ENCODE measurements at places on chromosomes 7 and 10. TPM values are rescaled to one million over a fixed set of nuclear protein-coding genes. Genes with fewer than 3 reads are reported as not detected.

- peak; percentile 83 for DNase-seq
These were observed 117.8 kb upstream of the MYO3A start for GRCh38 chr10:25815999-25816768.

DNA sequence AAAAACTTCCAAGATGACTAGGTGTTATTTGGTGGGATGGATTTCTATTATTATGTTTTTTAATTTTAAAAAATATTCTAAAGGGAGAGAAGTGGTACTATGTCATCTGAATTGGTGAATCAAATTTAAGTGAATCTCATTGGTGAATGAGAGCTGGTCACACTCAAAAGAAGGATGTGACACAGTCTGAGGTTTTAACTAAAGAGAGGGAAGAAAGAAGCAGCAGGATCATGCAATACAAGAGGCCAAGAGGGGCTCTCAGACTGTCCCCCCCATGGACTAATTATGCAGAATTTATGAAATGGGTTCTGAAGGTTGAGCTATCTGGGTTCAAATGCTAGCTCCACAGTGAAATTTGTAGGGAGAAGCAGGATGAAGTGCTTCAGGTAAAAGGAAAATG lies 16.2 kb downstream of the MACC1 start:
- no peak for DNase-seq

The SUMF2 gene
- total RNA-seq: 130 TPM

The ATXN7L1 gene
- 7.6 TPM for total RNA-seq

GRCh38 chr7:105805447-105806019 lies 70.9 kb downstream of the ATXN7L1 start:
- DNase-seq: no peak

DNA sequence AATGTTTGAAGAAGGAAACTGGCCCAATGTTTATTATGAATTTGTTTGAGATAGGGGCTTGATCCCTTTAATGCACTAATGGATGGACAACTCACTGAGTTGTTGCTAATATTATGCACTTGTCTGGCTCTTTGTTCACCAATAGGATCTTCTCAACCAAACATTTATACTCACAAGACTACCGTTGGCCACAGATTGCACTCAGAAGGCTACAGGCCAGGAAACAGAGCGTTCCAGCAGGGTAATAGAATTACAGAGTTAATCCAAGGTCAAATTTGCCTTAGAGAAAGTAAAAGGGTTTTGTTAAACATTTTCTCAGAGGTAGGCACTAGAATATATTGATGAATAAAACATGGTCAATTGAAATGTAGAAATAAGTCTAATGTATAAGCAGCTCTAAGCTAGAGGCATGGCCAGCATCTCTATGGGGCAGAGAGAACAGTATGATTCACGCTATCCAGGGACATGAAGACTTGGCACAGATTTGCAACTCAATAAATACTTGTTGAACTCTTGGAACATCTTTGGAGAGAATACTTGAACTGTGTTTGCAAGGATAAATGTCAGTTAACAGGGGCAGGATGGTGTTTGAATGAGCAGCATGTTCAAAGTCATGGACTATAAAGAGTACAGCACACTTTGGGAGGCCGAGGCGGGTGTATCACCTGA lies 606.9 kb downstream of the SORCS3 start:
- DNase-seq: peak; percentile 84

The TUBAL3 gene
- total RNA-seq: 1.7 TPM

- no peak for DNase-seq
These were observed 1172.9 kb upstream of the AUTS2 start for GRCh38 chr7:68425377-68425776.

- no peak for DNase-seq
These were observed 32.3 kb downstream of the CAV1 start for GRCh38 chr7:116557066-116557585.

The TMEM225B gene
- 0.55 TPM for total RNA-seq

DNA sequence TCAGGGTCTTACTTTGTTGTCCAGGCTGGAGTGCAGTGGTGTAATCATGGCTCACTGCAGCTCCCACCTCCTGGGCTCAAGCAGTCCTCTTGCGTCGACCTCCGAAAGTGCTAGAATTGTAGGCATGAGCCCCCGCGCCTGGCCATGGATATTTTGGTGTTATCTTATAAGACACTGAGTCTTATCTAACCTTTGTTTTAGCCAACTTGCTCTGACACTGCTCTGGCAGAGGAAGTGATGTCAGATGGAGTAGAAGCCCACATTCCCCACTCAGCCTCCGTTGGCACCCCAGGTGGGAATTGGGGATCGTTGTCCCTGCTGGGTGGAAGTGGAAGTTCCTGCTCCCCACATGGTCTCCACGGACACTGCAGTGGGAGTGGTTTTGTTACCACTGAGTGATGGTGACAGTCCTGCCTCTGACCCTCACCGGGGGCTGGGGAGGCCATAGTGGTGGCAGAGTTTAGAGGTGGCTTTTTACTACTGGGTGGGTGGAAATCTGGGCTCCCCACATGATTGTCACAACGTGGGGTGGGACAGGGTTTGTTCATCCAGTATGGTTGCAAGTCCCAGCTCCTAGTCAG lies 98.9 kb downstream of the ANKRD61 start:
- no peak for DNase-seq

DNA sequence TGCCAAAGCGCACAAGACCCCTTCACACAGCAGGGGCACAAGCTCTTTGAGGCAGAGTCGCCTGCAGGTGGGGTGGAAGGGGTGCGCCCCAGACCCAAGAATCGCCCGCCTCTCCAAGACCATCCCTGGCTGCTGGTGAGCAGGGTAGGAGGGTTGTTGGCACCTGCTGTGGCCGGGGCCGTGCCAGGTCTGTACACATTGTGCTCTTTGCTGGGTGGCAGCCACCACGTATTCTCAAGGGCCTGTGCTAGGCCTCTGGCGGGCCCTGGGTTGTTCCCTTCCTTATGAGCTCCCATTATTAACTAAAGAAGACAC lies 84.4 kb downstream of the LHPP start:
- no peak for DNase-seq

The GPC2 gene
- total RNA-seq: 1.6 TPM

DNA sequence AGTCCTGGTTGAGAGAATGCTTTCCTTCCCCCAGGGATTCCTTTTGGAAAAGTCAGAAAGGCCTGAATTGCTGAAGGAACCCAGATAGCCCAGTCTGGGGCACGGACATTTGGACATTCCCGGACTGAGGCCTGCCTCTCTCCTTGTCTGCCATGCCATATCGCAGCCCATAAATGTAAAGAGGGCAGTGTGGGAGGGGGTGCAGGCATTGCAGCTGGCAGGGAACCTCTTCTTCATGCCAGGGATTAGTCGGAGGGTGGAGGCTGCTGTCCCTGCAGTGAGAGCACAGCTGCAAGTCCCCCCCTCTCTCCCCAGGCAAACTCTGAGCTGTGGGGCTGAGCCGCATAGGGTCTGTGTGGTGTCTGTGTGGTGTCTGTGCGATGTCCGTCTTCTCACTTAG lies 486.0 kb upstream of the MKI67 start:
- no peak for DNase-seq

- DNase-seq: no peak
These were observed 50.7 kb upstream of the KCNIP2 start for GRCh38 chr10:101894266-101894665.
